ENCODE measurements at places on chromosomes 6 and 20. TPM values are rescaled to one million over a fixed set of nuclear protein-coding genes. Genes with fewer than 3 reads are reported as not detected.

The SKIC2 gene
- 29.9 TPM for total RNA-seq

The DHX35 gene
- total RNA-seq: 12.1 TPM

The IRF4 gene
- total RNA-seq: 0.29 TPM

The DNMT3B gene
- total RNA-seq: 6.2 TPM

The CRIP3 gene
- total RNA-seq: not detected

The BTNL2 gene
- not detected for total RNA-seq

The NNAT gene
- not detected for total RNA-seq

The GABRR1 gene
- total RNA-seq: 0.02 TPM

The FNDC11 gene
- 1.8 TPM for total RNA-seq

The ARHGAP18 gene
- total RNA-seq: 112 TPM

The VIP gene
- total RNA-seq: 0.93 TPM

The SNX14 gene
- total RNA-seq: 99.9 TPM

The ENPP1 gene
- 5.6 TPM for total RNA-seq

The PLCB4 gene
- total RNA-seq: 26.8 TPM

The SASH1 gene
- 6.8 TPM for total RNA-seq

The CDH26 gene
- not detected for total RNA-seq

The ERVFRD-1 gene
- not detected for total RNA-seq

The MKKS gene
- 11.2 TPM for total RNA-seq

The ULBP3 gene
- total RNA-seq: 2.1 TPM

The GRIK2 gene
- total RNA-seq: 0.12 TPM

The KHDRBS2 gene
- not detected for total RNA-seq

The DEFB132 gene
- not detected for total RNA-seq

The HMGN4 gene
- 106 TPM for total RNA-seq

The SLC32A1 gene
- total RNA-seq: not detected

The ENTPD6 gene
- 62.4 TPM for total RNA-seq

The FAM209B gene
- total RNA-seq: not detected

The GNAS-AS1 gene
- total RNA-seq: 1.8 TPM

The TRIM40 gene
- not detected for total RNA-seq

The NTSR1 gene
- 9.0 TPM for total RNA-seq

The NRSN2 gene
- total RNA-seq: 45.1 TPM

The TULP4 gene
- total RNA-seq: 68.4 TPM

The LHFPL5 gene
- not detected for total RNA-seq

The MTFR2 gene
- total RNA-seq: 10.3 TPM

The THBS2 gene
- total RNA-seq: 151 TPM

The MCHR2 gene
- not detected for total RNA-seq

The EPPIN gene
- total RNA-seq: not detected

The SPDEF gene
- total RNA-seq: not detected

The MAP3K7 gene
- 30.0 TPM for total RNA-seq

The GFOD1 gene
- 3.3 TPM for total RNA-seq

The GPX5 gene
- total RNA-seq: not detected

The CTCFL gene
- total RNA-seq: not detected

The VAPB gene
- 9.2 TPM for total RNA-seq

The VSX1 gene
- total RNA-seq: not detected

The GTSF1L gene
- total RNA-seq: not detected

The TTLL9 gene
- 0.12 TPM for total RNA-seq

The SGK2 gene
- not detected for total RNA-seq

The MUCL3 gene
- 0.43 TPM for total RNA-seq

The RBM38 gene
- 41.4 TPM for total RNA-seq

The BPIFB4 gene
- not detected for total RNA-seq

The GJA1 gene
- total RNA-seq: 59.4 TPM

Measured in A172 (cell line).